IMR-90 (cell line): ENCODE measurements at places on chromosomes 16 and 17. TPM values are rescaled to one million over a fixed set of nuclear protein-coding genes. Genes with fewer than 3 reads are reported as not detected.

GRCh38 chr16:11384184-11384955 is 39.1 kb downstream of the RMI2 start:
- no peak for DNase-seq

GRCh38 chr17:50844117-50844700 is 8.8 kb downstream of the WFIKKN2 start:
- DNase-seq = no peak

TMEM95 gene
- not detected in 2 replicates for total RNA-seq

IL17C gene
- total RNA-seq = not detected in 2 replicates

DNA sequence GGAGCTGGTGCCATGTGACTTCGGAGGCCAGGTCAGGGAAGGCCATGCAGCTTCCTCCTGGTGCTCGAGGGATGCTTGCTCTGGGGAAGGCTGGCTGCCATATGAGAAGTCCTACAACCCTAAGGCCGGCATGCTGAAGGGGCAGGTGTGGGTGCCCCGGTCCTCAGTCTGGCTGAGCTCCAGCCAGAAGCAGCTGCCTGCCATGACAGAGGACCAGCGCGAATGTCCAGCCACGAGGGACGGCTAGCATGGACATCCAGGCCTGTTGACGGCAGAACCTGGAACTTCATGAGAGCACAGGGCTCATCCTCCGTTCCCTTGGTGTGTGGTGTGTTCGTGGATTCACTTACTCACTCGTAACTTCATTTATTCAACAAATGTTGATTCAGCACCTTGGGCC is 140.6 kb downstream of the IRF8 start:
- no peak for DNase-seq

PLA2G10 gene
- total RNA-seq = not detected in 2 replicates

DNA sequence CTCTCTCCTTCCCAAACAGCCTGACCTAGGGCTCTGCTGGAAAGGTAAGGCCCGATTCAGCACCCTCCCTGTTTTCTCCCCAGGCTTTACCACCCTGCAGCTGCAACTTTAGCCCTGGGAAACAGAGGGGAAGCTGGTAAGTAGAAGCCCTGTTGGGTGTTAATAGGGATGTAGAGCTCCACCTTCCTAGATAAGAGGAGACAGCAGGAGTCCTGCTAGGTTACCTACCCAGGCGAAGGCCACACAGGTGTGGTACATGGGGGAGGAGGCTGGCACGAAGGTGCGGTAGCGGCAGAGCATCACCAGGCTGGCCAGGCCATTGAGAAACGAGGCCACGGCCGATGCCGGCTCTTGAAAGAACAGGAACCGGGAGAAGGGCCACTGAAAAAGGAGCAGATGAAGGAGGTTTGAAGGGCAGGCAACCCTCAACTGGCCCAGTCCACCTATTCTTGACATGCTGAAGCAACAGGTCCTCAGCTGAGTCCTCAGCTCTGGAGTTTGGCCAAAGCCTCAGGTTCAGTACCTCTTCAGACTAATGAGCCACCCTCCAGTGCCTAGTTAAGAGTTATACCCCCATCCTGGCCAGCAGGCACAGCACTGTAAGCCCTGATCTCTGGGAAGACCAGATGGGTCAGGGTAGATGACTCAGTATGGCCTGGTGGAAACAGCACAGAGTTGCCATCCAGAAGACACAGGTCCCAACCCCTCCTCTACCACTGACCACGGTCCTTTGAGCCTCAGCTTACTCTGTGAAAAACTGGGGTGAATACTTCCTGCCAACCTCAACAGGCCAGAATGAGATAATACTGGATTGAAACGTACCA is 3.3 kb downstream of the PGAP3 start:
- no peak for DNase-seq

DNA sequence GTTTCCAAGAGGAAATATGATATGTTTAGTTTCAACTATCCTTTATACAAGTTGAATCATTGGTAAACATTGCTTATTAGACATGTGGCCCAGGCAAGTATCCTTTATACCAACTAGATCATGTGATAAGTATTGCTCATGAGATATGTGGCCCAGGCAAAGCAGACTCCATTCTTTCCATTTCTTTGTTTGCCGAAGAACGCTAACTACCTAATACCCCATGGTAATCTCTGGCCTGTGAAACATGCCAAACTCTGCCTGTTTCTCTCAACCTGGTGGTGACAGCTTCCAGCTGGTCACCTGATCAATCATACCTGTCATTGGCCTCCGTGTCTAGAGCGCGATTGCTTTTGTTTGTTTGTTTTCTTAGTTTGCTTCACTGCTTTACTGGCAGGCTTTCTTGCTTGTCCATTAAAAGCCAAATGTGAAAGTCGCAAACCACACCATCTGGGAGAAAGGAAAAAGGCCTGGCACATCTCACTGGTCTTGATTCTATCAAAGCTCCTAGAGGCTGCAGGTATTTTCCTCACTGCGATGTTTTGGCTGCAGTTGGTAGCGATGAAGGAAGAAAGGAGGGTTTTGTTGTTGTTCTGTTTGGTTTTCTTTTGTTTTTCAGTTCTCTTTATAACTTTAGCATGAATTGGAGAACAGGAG is 686.2 kb downstream of the KCNJ2 start:
- peak; percentile 90 for DNase-seq

BMERB1 gene
- total RNA-seq = 22.5 and 22.6 TPM in 2 replicates
